Activated effector memory CD4-positive, alpha-beta T cell treated with anti-CD3 and anti-CD28 coated beads, Interleukin-2, amount 50 U/mL, for 16 hours (primary cell): ENCODE measurements at places on chromosomes 7 and 10.
A peak's percentile ranks its signal among the peaks of the same experiment; 100 is the strongest.

- DNase-seq: peak; percentile 1
Measured at GRCh38 chr10:119533473-119533872, 9.0 kb downstream of the RGS10 start.

GRCh38 chr7:3436746-3437145 lies 135.7 kb downstream of the SDK1 start:
- no peak for DNase-seq

GRCh38 chr7:122337011-122337410 lies 32.5 kb upstream of the FEZF1 start:
- DNase-seq: no peak

DNA sequence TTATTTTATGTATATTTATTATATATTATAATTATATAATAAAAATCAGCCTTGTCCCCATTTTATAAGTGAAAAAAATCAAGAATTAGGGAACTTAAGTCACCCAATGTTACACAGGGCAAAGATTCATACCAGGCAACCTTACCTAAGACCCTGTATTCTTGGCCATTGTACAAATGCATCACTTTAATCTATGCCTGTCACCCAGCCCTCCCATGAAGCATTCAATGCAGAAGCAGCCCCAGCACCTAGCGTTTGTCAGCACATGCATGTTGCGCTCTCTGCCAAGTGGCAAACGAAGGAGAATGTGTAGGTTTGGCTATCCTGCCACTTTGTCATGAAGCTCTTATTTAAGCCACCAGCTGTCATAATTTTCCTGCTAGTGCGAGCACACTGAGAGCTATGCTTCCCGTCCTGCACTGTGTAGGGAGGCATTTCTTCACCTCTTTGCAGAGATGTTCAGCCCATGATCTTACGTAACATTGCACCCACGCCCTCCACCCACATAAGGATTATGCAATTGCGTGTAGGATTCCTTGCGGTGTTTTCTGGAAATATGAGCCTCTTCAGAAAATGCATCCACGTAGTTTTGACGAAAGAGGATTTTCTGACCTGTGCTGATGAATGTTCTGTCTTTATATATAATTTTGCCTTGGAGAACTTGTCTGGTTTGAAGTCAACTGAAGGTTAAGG lies 7.7 kb upstream of the COBL start:
- DNase-seq: no peak

GRCh38 chr10:119136084-119136483 lies 29.4 kb downstream of the SFXN4 start:
- no peak for DNase-seq

- DNase-seq: no peak
Measured at GRCh38 chr7:2763597-2763996, 75.6 kb downstream of the AMZ1 start.

- no peak for DNase-seq
Measured at GRCh38 chr7:139739863-139740597, 37.8 kb downstream of the HIPK2 start.

DNA sequence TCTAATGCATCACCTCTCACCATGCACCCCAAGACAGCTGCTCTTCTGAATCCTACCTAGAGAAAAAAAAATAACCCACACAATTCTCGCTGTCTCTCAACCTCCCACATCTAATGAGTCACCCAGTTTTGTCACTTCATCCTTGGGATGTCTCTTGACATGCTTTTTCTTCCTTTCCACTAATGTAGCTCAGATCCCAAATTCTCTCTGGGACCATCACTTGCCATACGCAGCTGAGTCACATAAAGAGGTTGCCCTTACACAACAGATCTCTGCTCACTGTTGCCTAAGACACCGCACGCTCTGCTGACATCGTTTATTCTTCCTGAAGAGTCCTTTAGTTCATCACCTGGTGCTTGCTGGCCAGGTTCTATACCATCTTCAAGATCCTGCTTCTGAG lies 606.0 kb upstream of the GALNT17 start:
- DNase-seq: no peak

- DNase-seq: no peak
Measured at GRCh38 chr7:151298765-151299164, 42.8 kb upstream of the NUB1 start.

DNA sequence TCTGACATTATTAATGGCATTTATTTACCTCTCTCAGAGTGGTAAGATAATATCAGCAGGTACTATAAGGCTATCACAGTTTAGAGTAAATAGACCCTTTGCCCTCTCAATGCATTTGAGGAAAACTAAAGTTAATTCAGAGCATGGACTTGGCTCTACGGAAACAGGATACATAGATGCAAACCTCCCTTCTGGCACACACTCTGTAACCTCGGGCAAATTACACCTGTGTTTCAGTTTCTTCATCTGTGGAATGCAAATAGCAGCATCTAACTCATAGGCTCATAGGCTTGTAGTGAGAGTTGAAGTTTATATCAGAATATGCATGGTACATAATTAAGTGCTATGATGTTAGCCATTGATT lies 5.6 kb downstream of the RAPGEF5 start:
- DNase-seq: no peak

DNA sequence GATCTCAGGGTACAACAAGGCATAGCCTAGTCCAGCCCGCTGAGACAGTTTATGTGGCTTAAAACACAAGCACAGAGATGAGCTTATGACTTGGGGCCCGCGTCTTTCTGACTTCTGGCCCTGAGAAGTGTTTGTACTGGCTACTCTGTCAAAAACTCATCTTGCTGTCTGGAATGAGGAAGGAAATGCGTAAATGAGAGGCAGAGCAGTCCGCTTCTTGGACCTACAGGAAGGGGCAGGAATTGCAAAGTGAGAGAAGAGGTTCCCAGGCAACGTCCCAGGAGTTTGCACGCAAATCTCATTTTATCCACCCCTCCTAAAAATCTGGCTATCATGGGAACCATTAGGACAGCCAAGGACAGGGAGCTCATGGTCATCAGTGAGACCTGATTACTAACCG lies 5.5 kb downstream of the ANXA11 start:
- DNase-seq: no peak

- DNase-seq: no peak
Measured at GRCh38 chr10:73983096-73984047, 14.5 kb upstream of the VCL start.

DNA sequence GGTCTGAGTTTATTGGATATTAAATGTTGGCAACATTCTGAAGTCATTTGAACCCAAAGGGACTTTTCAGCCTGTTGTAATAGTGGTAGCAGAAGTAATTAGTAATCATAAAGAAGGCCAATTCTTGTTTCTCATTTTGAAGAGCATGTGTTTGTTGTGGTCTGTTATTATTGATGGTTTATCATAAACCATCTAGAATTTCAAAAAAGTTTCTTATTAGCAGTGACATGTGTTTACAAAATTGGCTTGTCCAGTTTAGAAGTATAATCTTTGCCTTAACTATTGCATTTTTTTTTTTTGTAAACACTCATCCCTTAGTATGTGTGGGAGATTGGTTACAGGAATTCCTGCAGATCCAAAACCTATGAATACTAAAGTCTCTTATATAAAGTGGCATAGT lies 177.8 kb downstream of the BBS9 start:
- no peak for DNase-seq

DNA sequence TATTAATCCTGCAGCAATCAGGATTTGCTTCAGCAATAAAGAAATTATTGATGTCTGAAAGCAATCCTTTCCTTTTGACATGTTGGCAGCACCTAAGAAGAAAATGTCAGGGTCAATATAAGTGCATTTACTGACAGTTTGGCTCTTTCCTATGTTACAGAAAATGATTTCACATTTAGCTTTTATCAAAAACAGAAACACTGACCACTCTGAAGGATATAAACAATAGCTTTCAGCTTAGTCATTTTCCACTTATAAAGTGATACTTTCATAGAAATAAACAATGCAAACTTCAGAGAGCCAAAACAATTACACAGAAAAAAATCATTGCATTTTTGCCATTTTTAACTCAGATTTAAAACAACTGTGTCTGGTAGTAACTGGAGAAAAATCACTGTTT lies 325.6 kb upstream of the KAT6B start:
- DNase-seq: no peak

GRCh38 chr10:35153716-35154115 lies 27.1 kb downstream of the CREM start:
- no peak for DNase-seq

GRCh38 chr10:17031637-17032635 lies 97.7 kb downstream of the CUBN start:
- DNase-seq: no peak

GRCh38 chr10:132223156-132223590 lies 36.4 kb downstream of the DPYSL4 start:
- peak; percentile 83 for DNase-seq

- peak; percentile 81 for DNase-seq
Measured at GRCh38 chr7:108570146-108570755, 577 bp downstream of the DNAJB9 start.

DNA sequence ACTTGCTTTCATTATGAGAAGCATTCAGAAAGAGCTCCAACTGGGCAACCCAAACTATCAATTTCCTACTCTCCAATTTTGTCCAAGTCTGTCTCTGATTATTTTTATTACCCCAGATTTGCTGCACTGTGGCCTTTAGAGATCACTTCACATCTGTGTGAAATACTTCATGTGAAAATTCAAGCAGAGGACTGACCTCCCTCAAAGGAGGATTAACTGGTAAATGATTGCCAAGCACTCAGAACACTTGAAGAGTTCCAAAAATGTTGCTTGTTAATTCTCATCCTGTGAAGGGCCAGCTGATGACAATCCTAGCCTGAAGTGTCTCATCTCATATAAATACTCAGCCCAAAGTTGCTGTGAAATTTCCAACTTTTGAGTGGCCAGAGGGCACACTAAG lies 182.8 kb upstream of the DGKB start:
- DNase-seq: no peak

DNA sequence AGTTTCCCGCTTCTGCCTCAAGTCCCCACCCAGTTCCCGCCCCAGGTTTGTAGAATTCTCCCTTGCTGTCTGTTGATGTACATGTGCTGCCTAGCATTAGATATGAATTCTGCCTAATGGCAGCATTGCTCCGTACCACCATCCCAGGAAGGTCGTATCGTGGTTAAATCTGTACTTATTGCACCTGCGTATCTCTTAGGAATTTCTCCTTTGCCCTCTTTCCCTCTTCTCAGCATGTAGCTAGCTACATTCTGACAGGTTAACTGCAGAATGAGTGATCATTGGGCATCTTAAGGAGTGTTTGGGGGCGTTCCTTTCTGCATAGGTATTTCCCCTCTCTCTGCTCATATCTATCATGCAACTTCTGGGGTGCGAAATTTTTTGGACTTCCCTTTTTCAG lies 293.1 kb downstream of the GPR158 start:
- DNase-seq: no peak

GRCh38 chr10:92848037-92848440 lies 281 bp upstream of the EXOC6 start:
- no peak for DNase-seq

DNA sequence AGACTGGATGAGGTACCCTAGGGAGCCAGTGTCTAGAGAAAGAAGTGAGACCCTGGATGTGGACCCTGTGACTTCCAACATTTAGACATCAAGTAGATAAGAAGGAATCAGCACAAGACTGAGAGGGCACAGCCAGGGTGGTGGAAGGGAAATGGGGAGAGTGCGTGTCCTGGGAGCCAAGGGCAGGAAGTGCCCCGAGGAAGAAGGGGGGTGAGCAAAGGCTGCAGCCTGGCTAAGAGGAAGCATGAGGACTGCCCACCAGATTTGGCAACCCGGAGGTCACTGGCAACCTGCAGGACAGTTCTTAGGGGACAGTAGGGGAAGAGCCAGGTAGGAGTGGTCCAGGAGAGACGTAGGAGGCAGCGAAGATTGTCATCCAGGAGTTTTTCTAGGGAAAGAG lies 14.8 kb downstream of the COL13A1 start:
- DNase-seq: no peak

- DNase-seq: no peak
Measured at GRCh38 chr10:4498711-4499251, 327.2 kb upstream of the AKR1E2 start.

- DNase-seq: no peak
Measured at GRCh38 chr7:102927312-102927933, 14.6 kb downstream of the LRRC17 start.

DNA sequence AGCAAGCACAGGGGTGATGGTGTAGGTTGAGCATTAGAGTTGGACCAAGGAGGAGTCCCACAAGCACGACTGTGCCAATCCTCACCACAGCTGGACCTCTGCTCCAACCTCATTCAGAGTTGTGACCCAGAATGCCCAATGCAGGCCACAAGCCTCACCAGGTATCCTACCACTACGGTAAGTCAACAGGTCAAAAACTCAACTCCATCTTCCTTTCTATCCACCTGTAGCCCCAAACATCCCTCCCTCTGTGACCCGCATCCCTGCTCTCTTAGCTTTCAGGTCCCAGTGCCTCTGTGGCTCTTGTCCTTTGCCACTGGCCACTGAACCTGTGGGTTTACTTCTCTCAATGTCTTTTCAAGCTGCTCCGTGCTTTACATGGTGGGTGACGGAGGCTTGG lies 112.8 kb downstream of the PIP4K2A start:
- no peak for DNase-seq

- DNase-seq: no peak
Measured at GRCh38 chr10:97117372-97117771, 68.4 kb downstream of the SLIT1 start.

DNA sequence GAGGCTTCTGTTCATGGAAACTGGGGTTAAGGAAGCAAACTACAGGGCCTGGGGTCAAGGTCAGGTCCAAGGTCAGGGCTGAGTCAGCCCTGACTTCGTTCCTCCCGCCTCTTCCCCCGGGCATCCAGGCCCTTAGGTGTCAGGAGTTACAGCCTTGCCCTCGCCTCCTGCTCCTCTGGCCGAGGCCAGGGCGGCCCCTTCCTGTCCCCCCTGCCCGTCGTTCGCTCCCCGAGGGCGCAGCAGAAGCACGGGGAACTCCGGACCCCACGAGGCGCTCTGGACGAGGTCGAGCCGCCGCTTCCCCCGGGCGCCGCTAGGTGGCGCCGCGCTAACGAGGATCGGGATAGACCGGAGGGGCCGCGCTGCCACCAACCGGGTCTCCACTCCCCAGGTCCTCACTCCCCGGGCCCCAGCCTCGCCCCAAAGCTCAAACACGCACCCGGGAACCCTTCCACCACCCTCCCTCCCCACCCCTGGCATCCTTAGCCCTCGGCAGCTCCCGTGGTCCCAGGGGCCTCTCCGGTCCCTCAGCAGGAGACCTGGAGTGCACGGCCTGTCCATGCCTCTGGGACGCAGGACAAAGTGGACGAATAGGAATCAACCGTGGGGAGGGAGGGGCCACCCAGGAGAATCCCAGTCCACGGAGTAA lies 59.2 kb upstream of the MYL10 start:
- DNase-seq: peak; percentile 91
